ENCODE measurements at places on chromosomes 1 and 21.

GRCh38 chr1:96538883-96539282 lies 182.7 kb upstream of the PTBP2 start:
- DNase-seq: no peak

GRCh38 chr1:63691701-63692425 lies 82.0 kb upstream of the ROR1 start:
- peak; percentile 84 for DNase-seq

GRCh38 chr1:227793948-227794816 lies 21.3 kb upstream of the PRSS38 start:
- DNase-seq: peak; percentile 8

DNA sequence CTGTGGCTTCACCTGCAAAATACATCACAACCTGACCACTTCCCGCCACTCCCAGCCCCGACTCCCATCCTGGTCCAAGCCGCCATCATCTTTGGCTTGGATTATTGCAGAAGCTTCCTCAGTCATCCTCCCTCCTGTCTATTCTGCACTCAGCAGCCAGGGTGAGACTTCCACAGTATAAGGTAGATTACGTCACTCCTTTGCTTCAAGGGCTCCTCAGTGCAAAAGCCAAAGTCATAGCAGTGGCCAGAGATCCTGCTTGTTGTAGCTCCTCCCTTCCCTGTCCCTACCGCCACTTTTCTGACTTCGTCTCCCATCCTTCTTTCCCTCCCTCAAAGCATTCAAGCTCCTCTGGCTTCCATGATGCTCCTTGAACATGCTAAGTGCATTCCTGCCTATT lies 152.8 kb downstream of the GRIK3 start:
- no peak for DNase-seq

GRCh38 chr1:209755926-209756614 lies at the start of gene TRAF3IP3:
TSS of gene TRAF3IP3 (plus strand) at chr1:209756053. CDS start at chr1:209760040, 3,987 bp downstream.
- DNase-seq: no peak

DNA sequence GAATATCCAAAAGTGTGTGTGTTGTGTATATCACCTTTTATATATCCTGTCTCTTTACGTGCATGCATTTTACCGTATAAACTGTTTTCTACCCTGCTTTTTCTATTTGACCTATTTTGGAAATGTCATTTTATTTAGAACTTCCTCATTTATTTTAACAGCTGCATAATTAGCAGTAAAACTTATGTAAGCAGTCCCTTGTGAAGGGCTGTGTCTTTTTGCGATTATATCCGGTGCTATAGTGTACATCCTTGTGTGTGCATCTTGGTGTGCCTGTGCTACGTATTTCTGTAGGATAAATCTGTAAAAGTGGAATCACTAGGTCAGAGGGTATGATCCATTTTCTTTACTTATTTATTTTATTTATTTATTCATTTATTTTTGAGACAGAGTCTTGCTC lies 7.2 kb downstream of the LGALS8 start:
- no peak for DNase-seq

DNA sequence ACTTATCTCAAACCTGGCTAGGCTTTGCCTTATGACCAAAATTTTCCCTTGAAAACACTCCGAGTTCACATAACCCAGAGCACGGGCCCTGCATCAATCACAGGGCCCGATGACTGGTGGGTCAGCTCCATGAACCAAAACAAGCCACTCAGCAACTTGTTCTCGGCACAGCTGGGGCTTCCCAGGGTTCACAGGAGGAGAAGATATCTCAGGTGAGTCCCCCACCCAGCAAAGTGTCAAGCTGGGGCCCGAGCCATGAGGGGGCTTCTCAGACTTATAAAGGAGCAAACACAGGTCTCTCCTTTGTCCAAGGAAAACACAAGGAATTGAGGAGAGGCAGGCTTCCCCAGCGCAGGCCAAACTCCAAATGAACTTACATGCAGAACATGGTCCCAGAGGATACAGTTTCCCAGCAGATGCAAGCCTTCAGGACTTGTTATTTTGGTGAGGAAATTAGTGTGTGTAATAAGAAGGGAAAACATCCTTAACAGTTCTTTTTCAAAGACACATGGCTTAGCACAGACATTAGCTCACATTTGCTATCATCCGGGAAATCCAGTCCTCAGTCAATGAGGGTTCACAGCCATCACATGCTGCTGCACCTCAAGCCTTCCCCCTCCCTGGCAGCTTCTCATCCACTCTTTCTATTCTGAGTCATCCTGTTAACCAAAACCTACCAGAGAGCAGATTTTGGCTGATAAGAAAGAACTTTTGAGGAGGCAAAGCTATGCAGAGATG lies 98.1 kb upstream of the NFIA start:
- DNase-seq: no peak

DNA sequence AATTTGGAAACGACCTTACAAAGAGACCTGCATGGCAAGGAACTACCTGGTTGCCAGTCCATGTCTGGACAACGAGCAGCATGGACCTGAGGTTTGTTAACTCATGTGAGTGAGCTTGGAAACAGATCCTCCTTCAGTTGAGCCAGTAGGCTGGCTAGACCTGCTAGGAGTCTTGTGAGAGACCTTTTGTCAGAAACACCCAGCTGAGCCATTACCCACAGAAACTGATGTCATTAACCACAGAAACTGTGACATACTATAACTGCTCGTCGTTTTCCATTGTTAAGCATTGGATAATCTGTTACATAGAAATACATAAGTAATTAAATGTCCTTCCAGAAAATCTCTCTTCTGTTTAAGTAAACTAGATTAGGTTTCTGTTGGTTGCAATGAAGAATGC lies 211.1 kb upstream of the C21orf91 start:
- peak; percentile 44 for DNase-seq

GRCh38 chr1:160330119-160330518 lies 12.9 kb downstream of the COPA start:
- no peak for DNase-seq

DNA sequence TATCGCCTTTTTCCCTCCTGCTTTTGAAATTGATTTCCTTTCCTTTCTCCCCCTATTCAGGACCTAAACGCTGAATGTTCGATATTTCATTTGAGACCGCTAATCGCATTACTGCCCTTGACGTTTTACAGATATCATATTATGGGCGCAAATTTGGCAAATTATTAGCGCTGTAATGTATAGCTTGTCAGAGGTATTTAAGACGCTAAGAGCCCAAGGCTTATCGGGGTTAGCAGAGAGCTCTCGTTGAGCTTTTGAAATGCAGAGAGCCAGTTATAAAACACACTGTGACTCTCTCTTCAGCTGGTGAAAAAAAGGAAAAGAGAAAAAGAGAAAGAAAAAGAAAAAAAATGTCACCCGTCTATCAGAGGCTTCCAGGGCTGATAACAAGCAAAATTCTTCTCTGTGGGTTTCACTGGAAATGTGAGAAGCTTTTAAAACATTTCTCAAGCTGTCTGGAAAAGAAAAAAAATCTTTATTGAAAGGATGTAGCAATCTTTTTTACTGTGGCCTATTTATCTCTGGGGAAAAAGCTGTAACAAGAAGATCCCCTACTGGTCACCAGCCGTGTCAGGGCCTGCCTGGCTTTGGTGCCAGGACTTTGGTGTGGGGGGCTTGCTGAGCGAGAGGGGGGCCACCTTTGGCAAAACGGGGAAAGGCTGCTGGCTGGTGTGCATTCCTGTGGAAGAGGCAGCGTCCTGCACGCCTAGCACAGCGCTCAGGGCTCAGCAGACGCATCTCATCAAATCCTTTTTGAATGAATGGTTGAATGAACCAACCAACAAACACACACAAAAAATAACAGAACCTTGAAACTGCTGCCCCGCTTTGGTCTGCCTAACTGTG lies 119.8 kb downstream of the RNF220 start:
- DNase-seq: no peak

DNA sequence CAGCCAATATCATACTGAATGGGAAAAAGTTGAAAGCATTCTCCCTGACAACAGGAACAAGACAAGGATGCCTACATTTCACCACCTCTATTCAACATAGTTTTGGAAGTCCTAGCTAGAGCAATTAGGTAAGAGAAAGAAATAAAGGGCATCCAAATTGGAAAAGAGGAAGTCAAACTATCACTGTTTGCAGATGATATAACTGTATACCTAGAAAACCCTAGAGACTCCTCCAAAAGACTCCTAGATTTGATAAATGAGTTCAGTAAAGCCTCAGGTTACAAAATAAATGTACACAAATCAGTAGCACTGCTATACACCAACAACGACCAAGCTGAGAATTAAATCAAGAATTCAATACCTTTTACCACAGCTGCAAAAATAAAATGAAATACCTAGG lies 171.3 kb upstream of the HP1BP3 start:
- no peak for DNase-seq

DNA sequence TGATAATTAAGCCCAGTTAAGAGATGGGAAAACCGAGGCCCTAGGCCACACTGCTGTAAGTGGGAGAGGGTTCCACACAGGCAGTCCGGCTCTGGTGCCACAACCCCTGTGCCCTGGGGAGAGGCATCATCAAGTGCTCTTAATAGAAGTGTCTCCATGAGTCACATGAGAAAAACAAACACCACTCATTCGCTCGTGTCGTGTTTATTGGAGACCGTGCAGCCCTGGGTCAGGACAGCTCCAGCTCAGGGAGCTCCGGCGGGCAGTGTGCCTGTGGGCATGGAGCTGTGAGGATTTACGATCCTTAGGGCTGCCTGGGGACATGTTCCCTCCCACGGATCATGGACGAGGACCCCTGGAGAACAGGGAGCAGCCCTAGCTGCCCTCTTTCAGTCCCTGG lies 658.5 kb downstream of the AJAP1 start:
- DNase-seq: no peak

GRCh38 chr1:205321162-205321958 lies at the start of gene NUAK2:
TSS of gene NUAK2 (minus strand) at chr1:205321745. CDS start at chr1:205321628, 117 bp downstream.
- peak; percentile 84 for DNase-seq

DNA sequence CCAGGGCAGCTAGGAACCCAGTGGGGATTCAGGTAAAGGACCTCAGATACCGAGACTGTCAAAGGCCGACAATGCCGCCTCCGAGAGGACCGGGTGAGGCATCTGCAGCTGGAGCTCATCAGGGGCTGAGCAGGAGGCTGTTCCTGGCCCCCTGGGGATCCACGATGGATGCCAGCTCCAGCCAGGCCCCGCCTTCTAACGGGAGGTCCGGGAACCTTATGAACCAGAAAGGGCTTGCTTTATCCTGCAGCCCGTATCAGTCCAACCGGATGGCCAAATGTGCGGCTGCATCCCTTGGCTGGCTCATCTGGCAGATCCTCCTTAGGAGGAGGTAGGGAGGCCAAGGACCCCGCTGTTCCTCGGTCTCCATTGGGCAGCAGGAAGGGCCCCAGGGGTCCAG lies 32.0 kb downstream of the SLC45A1 start:
- no peak for DNase-seq

All from SW480 (cell line).